ENCODE measurements at places on chromosomes 3 and 15.

- DNase-seq = no peak
Measured at GRCh38 chr15:70382009-70382749, 284.5 kb upstream of the TLE3 start.

DNA sequence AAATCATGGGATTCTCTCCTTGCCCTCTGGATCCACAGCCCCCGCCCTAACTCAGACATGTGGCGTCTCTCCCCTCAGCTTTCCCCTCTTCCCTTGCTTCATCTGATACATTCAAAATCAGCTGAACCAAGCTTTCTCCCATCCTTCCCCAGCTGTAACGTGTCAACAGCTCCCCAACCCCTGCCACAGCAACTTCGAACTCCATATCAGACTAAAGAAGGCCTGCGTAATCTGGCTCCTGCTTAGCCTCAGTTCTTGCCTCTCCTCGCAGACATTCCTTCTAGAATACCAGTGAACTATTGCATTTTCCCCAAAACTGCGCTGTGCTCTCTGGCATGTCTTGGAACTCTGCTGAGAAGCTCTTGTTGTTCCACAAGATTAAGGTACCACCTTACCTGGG lies 18.3 kb downstream of the B4GALT4 start:
- DNase-seq = no peak

DNA sequence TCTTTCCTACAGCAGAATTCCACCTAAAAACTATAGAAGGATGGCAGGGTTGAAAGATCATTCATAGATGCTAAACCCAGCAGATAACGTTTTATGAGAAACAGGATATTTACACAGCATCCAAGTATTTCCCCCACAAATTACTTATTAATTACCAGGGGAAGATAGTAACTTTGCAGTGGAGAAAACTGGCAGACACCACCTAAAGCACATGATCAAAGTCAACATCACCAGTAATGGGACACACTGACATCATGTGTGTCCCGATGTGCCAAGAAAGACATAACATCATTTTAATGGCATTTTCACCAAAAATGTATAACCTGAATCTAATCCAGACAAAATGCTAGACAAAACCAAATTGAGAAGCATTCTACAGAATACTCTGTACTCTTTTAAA lies 220.4 kb upstream of the THBS1 start:
- no peak for DNase-seq

- no peak for DNase-seq
Measured at GRCh38 chr15:70892912-70893560, 410 bp downstream of the LRRC49 start.

GRCh38 chr15:84914909-84915605 lies 30.6 kb downstream of the SLC28A1 start:
- DNase-seq = no peak

DNA sequence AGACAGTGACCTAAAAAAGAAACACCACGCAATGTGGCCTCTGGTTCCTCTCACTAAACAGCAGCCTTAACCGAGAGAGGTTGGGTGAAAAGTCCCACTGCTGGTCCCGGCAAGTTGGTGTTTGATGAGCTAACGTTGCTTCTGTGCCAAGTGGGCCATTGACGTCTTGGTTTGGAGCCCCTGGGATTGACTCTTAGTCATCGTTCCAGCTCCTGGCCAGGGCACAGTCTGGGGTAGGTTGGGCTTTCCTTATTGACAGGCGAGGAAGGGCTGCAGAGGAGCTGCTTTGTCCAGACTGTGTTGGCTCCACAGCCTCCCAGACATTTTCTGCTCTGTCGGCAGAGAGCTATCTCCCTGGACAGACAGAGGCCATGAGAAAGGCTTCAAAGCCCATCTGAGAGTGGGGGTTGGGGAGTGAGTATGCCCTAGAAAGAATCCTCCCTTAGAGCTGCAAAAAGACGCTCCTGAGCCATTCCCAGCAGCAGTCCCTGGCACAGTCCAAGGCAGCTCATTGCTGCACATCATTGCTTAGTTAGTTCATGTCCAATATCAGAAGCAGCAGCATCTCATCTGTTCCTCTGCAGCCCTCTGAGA lies 28.6 kb upstream of the C3orf80 start:
- no peak for DNase-seq

- no peak for DNase-seq
Measured at GRCh38 chr3:13111173-13111872, 38.1 kb upstream of the IQSEC1 start.

GRCh38 chr15:69032031-69032430 lies 17.5 kb downstream of the NOX5 start:
- DNase-seq = no peak

DNA sequence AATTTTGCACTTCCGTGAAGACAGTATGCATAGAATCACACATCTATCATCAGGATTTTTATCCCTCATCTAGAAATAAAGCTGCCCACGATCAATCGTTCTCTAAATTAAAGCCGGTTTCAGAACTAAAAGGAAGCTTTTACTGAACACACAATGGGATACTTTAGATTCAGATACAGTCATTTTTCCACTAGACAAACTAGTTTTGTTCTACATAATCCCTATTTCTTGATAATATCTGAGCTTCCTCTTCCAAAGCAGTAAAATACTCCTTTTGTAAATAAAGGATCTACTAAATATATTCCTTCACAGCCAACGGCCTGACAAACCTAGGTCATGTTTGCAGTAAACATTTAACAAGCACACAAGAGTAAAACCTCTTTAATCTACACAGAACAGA lies 2.0 kb upstream of the GANC start:
- no peak for DNase-seq

DNA sequence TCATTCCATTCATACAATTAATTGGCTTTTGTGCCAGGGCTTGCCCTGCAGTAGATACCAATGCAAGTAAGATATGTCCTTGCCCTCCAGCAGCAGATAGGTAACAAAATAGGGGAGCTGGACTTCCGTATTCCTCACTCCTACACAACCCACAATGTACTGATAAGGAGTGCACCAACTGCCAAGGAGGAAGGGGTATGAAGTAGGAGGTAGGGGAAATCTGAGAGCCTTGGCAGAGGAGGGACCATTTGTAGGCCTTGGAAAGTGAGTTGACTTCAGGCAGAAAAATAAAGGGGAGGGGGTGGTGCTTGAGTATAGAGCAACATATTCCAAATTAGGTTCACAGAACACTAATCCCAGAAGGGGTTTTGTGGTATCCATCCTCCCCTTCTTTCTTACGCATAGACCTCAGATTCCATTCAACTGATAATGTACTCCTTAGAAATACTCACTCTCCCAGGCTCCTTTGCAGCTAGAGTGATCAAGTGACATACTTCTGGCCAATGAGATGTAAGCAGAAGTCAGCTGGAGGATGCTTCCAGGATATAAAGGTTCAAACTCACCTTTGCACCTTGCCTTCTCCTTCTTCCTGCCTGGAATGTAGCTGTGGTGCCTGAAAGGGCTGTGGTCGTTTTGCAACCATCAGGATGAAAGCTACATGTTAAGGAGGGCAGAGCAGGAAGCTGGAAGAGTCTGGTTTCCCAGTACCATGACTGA lies 127.1 kb upstream of the SMAD3 start:
- DNase-seq = no peak

Measured in CD4-positive, alpha-beta T cell treated with Interleukin-12 subunit alpha and Interleukin-12 subunit beta, for 1 hour (primary cell).